Bone marrow (tissue), 2 donors: ENCODE measurements at places on chromosomes 5 and 9.

- DNase-seq, result no peak
These were observed 16.8 kb upstream of the PRLR start for GRCh38 chr5:35246900-35247647.

DNA sequence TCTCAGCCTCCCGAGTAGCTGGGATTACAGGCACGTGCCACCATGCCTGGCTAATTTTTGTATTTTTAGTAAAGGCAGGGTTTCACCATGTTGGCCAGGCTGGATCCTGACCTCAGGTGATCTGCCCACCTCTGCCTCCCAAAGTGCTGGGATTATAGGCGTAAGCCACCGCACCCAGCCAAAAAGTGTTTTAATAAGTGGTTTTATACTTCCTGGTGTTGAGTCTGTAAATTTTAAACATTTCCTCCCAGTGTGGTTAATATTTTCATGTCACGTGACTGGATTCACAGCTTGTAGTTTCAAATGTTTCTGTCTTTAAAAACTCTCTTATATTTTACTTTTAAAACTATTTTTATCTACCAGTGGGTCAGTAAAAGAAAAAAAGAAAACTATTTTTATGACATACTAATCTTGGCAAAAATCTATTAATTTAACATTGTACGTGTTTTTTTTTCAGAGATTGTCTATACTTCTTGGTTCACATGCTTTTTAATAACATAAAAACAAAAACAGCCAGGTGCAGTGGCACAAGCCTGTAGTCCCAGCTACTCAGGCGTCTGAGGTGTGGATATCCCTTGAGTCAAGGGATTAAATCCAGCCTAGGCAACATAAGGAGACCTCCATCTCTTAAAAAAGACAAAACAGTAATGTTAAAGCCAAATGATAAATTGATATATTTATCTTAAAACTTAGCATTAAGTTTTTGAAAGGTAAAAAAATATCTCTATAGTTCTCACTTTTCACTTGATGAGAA lies 117.1 kb downstream of the DMXL1 start:
- DNase-seq, result no peak

DNA sequence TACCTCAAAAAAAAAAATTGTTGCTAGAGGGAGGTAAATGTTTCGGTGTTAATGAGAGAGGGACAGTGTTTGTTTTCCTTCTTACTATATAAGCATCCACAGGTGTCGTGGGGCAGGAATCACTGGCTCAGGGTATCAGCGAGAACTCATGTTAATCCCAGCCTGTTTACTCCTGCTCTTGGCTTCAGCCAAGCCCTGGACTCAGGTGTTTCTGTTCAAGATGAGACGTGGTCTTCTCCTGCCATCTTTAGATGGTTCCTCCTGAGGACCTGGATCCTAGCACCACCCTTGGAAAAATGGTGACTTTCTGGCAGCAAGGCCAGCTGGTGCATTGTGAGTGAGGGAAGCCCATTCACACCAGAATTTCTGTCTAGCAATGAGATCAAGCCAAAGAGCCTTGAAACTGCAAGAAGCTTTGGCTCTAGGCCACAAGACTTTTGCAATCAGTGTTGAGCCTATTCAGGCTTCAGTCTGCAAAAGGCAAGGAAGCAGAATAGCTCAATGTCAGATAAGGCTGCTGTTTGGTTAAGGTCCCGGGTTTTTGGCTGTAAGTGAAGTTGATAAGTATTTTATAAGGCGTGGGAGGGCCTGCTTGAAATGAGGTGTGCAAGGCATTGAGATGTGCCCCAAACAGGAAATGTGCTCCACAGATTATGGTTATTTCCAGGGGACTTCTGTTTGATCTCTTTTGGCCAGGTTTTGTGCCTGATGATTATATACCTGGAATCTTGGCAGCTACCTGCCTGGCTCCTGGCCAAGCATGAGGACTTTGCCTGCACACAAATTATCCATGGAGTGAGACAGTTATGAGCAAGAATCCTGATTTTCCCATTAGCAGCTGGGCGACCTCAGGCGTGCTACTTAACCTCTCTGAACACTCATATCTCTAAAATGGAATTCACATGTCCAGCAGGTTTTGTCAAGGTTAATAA lies 99.8 kb downstream of the TENT4A start:
- DNase-seq, result no peak

GRCh38 chr5:2254880-2255750 lies 372.4 kb upstream of the IRX4 start:
- no peak for DNase-seq

DNA sequence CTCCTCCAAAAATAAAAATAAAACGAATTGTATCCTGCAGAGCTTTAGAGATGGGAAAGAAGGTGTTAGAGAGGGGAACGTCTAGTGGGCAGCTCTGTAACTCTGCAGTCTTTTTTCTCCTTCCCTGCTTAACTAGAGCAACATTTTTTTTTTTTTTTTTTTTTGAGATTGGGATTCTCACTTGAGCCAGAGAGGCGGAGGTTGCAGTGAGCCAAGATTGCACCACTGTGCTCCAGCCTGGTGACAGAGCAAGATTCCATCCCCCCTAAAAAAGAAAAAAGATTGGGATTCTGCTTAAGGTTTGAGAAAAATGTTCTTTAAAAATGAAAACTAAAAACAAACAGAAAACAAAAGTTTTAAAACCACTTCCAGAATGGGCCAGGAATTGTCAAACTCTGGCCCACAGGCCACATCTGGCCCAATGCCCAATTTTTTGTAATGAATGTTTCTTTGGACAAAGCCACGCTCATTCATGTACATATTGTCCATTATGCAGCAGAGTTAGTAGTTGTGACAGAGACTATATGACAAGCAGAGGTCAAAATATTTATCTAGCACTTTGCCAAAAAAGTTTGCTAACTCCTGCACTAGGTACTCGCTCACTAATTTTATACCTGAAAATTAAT lies 98.5 kb downstream of the ZCCHC7 start:
- no peak for DNase-seq

DNA sequence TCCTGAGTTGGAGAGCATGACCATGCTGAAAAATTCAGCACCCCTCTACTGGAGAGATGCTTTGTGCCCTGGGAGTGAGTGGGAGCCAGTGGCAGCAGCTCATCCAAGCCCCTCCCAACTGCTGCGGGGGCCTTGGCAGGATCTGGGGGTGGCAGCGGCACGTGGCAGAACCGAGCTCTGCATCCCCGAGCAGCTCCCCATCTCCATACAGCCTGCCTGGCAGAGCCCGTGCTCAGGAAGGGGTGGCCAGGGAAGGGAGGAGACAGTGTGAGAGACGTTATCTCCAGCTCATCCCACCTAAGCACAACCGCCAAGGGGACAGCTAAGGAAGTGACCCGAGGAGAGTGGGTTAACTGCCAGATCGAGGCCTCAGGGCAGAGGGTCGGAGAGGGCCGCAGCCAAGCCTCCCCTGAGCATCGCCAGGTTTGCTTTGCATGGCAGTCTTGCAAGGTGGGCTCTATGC lies 17.2 kb upstream of the DPM2 start:
- DNase-seq, result no peak

DNA sequence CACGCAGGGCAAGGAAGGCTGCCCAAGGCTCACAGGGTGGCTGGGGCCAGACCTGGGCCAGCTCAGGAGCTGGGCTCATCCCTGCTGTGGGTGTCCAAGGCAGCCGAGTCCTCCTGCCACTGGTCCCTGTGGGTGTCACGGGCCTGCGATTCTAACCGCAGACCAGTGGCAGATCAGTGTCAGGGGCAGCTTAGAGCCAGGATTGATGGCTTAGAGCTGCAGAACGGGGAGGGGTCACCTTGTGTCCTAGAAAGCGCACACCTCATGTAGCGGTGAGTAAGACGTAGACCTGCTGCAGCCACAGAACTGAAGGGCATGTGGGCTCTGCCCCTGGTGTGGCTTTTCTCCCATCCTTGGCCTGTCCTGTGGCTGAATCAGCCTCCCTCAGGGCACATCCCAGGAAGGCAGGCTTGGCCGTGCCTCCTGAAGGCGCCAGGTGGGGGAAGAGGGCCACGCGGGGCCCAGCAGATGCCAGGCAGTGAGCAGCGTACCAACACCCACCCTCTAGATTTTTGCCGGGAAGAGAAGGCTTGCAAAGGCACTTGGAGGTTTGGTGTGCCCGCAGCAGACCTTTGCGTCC lies 78.3 kb upstream of the FCN2 start:
- no peak for DNase-seq

- no peak for DNase-seq
These were observed 136.3 kb downstream of the ADAMTS16 start for GRCh38 chr5:5276430-5276829.

GRCh38 chr5:2534251-2534650 lies 217.2 kb downstream of the IRX2 start:
- DNase-seq, result no peak

DNA sequence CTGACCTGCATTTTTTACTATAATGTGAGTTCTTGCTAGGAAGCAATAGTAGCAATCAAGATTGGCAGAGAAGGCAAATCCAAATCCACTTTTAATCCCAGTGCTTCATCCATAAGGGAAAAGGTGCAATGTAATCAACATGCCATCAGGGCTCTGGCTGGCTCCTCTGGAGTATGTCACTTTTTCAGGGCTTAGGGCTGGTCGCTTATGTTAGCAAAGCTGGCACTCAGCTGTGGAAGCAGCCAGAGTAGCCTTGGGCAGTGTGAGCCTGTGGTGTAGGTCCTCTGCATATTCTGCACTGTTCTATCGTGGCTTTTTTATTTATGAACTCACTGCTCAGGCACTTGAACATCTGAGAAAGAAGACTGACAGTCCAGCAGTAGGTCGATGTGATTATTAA lies 16.1 kb downstream of the ACTBL2 start:
- no peak for DNase-seq

GRCh38 chr9:131811405-131811804 lies 71.5 kb upstream of the RAPGEF1 start:
- no peak for DNase-seq

DNA sequence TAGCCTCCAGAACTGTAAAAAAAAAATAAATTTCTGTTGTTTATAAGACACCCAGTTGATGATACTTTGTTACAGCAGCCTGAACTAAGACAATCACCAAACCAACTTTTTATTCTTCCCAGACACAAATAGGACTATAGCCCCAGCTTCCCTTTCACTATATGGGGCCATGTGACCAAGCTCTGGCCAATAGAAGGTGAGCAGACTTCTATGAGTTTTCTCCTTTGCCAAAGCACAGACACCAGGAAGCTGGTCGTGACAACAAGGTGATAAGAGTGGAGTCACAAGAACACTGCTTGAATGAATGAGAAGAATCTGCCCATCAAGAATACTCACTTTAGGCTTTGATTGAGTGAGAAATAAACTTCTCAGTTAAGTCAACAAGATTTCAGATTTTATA lies 217.7 kb downstream of the DEPDC1B start:
- no peak for DNase-seq
